Stimulated activated CD8-positive, alpha-beta memory T cell treated with anti-CD3 and anti-CD28 coated beads, Interleukin-7, amount 100 ng/mL, for 1 hour (primary cell): ENCODE measurements at places on chromosomes 6 and 20.

- no peak for DNase-seq
These were observed 83.9 kb upstream of the DUSP22 start for GRCh38 chr6:208364-208763.

DNA sequence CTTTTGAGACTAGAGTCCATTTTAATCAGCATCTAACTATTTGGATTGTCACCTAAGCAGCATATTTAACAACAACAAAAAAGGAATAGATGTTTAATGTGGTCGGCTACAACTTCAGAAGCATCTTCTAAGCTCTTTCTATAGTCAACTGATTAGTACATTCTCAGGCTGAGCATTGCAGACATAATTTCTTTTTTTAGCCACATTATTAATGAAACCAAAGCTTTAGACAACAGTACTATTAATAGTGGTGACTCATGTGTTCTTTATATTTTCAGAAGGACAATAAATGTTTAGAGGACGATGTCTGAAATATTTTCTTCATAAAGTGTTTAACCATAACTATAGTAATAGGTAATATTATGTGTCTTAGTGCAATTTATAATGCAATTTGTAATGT, 52.4 kb downstream of the TPD52L1 start:
- no peak for DNase-seq

DNA sequence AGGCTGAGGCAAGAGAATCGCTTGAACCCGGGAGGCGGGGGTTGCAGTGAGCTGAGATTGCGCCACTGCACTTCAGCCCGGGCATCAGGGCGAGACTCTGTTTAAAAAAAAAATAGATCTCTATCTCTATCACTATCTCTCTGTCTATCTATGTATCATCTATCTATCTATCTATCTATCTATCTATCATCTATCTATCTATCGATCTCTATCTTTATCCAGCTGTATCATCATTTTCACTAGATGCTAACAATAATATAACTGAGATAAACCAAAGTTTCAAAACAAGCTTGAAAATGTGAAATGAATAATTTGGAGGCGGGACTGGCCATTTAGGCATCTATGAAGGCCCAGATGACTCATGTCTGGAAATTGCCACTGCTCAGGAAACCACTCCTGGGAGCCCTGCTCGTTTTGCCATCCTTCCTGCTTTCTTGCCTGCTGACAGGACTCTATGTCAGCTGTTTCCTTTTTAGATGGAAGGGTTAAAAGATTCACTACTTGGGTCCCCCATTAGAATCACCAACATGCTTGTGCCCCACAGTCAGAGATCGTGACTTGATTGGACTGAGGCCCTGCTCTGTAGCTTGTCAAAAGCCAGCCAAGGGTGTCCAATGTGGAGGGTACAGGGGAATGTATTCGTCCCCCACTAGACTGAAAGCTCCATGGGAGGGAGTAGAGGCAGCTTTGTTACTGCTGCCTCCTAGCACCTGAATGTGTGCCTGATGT, 61.7 kb downstream of the UTRN start:
- no peak for DNase-seq

GRCh38 chr20:11003341-11003740, 329.5 kb upstream of the JAG1 start:
- no peak for DNase-seq

DNA sequence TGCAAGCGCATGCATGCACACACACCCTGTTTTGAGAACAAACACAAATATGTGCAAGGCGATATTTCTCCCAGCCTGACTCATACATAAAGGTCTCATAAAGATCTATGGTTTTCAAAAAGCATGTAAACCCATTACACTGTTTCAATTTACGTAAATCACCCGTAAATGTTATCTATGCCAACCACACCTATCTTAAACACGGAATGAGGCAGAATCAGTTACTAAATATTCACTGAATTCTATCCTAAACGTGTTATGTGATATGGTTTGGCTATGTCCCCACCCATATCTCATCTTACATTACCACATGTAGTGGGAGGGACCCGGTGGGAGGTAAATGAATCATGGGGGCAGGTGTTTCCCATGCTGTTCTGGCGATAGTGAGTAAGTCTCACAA, 621.6 kb downstream of the KIF16B start:
- no peak for DNase-seq
